H9 (cell line): ENCODE measurements at places on chromosomes 2 and 18. TPM values are rescaled to one million over a fixed set of nuclear protein-coding genes. Genes with fewer than 3 reads are reported as not detected.

DSG1 gene
- total RNA-seq = not detected in 2 replicates

HOXD3 gene
- not detected in 2 replicates for total RNA-seq

FAM110C gene
- 3.4 and 3.6 TPM in 2 replicates for total RNA-seq

HOXD13 gene
- total RNA-seq = not detected in 2 replicates

CPLX4 gene
- total RNA-seq = not detected in 2 replicates

ZRANB3 gene
- 15.4 and 16.7 TPM in 2 replicates for total RNA-seq

SCN7A gene
- total RNA-seq = 0.07 and 0.11 TPM in 2 replicates

PAPOLG gene
- total RNA-seq = 19.2 and 21.1 TPM in 2 replicates

NYAP2 gene
- total RNA-seq = not detected in 2 replicates

BOK gene
- total RNA-seq = 33.9 and 35.6 TPM in 2 replicates

LRRC30 gene
- not detected in 2 replicates for total RNA-seq

- no peak for DNase-seq
These were observed 42.5 kb downstream of the MYO7B start for GRCh38 chr2:127577973-127578372.

DNA sequence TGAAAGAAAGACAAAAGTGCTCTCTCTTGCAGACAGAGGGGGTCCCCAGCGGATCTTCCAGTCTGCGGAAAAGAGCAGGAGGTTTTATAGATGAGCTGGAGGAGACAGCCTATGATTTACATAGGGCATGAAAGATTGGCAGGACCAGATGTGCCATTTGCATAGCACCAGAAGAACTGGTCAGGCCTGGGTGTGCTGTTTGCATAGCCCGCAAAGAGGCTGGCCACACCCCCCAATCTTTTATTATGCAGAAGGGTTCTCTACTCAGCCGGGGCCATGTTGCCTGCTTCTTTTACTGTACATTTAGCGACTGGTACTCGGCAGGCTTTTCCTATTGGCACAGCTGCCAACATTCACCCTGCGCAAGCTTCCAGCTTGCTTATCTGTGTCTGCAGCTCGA, 317.6 kb downstream of the GALR1 start:
- no peak for DNase-seq

- peak; percentile 74 for DNase-seq
These were observed 211.4 kb upstream of the SMIM21 start for GRCh38 chr18:75638776-75639471.

GRCh38 chr2:100250645-100251044, 71.7 kb downstream of the LONRF2 start:
- no peak for DNase-seq

DNA sequence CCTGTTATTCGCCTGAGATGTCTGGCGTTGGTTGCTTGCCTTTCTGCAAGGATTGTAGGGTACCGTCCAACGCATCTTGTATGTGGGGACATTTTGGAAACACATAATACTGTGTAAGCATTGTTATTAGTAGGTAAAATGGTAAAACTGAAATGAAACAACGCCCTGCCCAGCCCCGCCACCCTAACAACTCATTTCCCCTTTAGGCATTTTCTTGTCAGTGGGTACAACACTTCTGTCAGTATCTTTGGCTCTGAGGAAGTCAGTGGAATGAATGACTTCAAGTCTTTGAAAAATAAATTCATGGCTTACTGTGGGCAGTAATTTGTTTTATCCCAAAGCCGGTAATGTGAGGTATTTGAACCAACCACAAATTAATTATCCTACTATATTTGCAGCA, 86.0 kb downstream of the FMNL2 start:
- no peak for DNase-seq

DNA sequence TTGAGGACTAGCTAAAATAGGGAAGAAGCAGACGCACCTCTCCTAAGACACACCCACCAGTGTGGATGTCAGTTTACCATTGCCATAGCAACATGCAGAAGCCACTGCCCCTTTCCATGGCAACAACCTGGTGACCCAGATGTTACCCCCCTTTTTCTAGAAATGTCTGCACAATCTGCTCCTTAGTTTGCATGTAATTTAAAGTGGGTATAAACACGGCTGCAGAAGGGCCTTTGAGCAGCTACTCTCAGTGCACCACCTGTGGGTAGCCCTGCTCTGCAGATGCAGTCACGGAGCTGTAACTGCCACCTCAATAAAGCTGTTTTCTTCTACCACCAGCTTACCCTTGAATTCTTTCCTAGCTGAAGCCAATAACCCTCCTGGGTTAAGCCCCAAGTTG, 87.1 kb downstream of the FBXO15 start:
- no peak for DNase-seq

GRCh38 chr18:37188016-37188791, 359.3 kb downstream of the KIAA1328 start:
- no peak for DNase-seq

- peak; percentile 60 for DNase-seq
These were observed 49.9 kb downstream of the KCNIP3 start for GRCh38 chr2:95346738-95347671.

- no peak for DNase-seq
These were observed 99.7 kb upstream of the OTOS start for GRCh38 chr2:240240017-240240734.

DNA sequence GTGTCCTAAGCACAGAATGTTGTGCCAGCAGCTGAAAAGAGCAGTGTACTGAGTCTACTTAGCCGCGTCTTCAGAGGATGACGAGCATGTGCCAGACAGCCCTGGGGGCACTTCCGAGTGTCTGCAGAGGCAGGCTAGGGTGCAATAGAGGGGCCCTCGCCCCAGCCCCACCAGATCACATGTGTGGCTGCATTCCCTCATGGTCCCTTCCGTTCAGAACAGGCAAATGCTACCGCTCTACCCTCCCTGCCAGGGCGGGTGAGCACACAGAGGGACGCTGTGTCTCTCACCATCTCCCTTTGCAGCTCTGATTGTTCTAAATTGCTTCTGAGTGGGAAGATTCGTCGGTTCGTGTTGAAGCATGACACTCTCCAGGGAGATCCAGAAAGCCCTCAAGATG, 212.2 kb upstream of the RAB12 start:
- DNase-seq = no peak

- no peak for DNase-seq
These were observed 314.0 kb upstream of the ID2 start for GRCh38 chr2:8367833-8368232.

- DNase-seq = no peak
These were observed 12.7 kb downstream of the INPP5D start for GRCh38 chr2:233072838-233073237.

- DNase-seq = no peak
These were observed 19.4 kb downstream of the TTC27 start for GRCh38 chr2:32647180-32647651.

DNA sequence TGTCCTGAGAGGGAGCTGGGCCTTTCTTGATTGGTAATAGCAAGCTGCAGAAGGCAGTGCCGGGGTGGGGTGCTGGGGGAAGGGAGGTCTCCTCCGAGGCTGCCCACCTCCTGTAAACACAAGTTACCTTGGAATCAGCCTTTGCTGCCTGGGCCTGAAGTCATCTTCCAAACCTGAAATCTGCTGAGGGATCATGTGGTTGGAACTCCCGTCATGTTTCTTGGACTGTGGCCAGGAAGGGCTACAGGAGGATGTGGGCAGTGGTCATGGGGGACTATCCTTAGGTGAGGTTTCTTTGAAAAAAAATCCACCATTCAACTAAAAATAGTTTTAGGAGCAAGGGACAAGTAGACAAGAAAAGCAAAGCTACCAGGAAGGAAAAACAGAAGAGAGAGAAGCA, 74.2 kb downstream of the CDK15 start:
- DNase-seq = no peak

GRCh38 chr18:10852385-10853303, 296.7 kb downstream of the PIEZO2 start:
- DNase-seq = no peak

- DNase-seq = no peak
These were observed 109.5 kb downstream of the INHBB start for GRCh38 chr2:120455390-120455789.

- DNase-seq = no peak
These were observed 6.4 kb downstream of the ITGA4 start for GRCh38 chr2:181463588-181463987.

DNA sequence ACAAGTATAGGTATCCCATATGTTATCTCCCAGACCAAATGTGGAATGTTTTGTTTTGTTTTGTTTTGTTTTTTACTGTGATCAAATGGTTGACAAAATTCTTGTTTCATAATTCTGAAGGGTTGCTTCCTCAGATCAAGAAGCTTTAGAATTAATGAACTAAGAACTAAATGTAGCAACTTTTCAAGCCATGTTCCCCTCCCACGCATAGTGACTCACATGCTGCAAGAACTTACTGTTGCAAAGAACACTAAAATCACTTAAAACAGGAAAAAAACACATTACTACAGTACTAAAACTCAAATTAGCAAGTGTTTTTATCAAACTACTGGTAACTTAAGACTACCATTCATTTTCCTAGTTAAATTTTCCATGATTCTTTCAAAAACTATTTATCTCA, 30.6 kb downstream of the HNRNPLL start:
- DNase-seq = no peak

DNA sequence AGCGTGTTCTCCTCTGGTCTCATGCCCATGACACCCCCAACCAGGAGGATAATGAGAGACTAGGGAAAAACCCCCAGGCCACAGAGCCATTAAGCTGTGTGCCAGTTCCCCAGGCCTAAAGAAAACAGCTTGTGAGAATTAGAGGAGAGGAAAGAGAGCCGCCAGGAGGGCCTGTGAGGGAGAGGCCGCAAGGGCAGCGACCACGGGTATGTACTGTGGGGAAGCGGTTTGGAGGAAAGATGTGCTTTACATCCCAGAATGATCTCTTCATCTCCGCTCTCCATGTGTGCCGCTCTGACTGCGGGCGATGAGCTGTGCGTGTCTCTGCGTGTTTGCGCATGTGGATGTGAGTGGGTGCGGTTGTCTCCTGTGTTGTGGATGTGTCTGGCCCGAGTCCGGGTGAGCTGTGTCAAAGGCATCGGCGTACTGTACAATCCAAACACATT, 82.9 kb downstream of the DYSF start:
- DNase-seq = peak; percentile 20
